Esophagus squamous epithelium (tissue), 5 donors: ENCODE measurements at places on chromosomes 4 and X.
A peak's percentile ranks its signal among the peaks of the same experiment; 100 is the strongest.

DNA sequence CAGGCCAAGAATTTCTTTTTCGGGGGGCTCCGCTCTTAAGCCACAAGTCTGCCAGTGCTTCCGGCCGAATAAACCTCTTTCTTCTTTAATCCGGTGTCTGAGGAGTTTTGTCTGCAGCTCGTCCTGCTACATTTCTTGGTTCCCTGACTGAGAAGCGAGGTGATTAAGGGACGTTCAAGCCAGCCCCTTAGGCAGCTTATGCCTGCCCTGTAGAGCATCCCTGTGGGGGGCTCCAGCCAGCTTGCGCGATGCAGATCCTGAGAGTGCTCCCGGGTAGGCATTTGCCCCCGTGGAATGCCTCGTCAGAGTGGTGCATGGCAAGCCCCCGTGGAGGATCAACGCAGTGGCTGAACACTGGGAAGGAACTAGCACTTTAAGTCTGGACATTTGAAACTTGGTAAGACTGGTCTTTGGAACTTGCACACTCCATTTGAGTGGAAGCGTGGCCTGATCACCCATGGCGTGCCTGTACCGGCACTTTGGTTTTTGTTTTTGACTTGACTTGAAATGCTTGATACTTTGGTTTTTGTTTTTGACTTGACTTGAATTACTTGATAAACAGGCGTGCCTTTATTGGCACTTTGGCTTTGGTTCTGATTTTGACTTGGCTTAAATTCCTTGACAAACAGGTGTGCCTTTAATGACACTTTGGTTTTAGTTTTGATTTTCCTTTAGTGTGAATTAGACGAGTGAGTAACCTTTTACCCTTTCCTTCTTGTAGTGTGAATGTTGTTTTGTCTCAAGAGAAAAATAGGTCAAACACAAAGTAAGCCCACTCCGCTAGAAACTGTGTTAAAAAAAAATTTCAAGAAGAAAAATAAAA, 6.1 kb downstream of the ACOX3 start:
- DNase-seq: no peak

DNA sequence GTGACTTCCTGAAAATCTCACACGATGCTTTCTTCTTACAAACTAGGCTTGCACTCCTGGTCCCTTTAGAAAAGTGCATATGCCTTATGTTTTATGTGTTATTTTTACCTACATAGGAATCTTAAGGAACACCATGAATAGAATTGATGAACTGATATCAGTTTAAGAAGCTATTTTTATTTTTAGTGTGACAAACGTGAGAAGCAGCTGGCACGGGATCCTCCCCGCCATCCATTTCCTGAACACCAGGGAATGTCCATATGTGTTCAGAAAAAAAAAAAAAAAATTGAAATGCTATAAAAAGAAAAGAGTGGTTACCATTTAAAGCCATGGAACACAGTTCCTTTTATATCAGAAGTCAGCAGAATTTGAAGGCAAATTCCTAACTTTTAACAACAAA, 1096.1 kb upstream of the PRKX start:
- DNase-seq: no peak

- DNase-seq: no peak
These were observed 71.3 kb upstream of the IQCM start for GRCh38 chr4:149886786-149887490.

- DNase-seq: no peak
These were observed 193.9 kb upstream of the GPC4 start for GRCh38 chrX:133609166-133609565.

GRCh38 chrX:53291596-53291995, 10.2 kb upstream of the IQSEC2 start:
- DNase-seq: no peak

DNA sequence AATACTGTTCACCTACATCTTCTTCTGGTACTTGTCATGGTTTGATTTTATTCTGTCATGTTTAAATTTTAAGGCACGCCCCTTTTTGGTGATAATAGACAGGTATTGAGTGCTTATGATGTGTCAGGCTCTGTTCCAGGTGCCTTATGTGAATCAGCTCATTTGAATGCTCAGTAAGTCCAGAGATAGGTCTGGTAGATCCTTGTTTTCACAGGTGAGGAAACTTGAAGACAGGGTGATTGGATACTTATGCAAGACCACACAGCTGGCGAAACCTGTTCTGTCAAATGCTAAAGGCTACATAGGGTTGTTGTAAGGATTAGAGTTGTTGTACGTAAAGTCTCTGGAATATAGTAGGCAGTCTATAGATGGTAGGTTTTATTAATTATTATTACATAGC, 9.6 kb upstream of the SLC25A14 start:
- no peak for DNase-seq

GRCh38 chr4:87527431-87528220, 1.6 kb downstream of the SPARCL1 start:
- no peak for DNase-seq

GRCh38 chr4:105022811-105023667, 123.6 kb upstream of the TET2 start:
- no peak for DNase-seq

DNA sequence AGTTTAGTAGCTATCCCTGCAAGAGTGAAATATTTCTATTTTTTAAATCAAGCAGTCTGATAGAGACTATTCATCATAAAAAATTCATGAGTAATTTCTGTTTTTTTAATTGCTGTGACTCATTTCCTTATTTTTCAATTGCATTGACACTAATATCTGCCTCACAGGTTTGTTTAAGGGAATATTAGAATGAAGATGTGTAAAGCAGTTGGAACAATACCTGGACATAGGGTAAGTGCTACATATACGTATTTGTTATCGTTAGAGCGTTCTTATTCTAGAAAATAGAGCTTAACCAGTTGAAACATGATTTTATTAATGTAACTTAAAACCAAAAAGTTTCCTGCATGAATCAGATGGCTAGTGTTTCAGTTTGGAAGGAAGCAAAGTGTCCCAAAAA, 2211.3 kb downstream of the PCDH7 start:
- DNase-seq: no peak

GRCh38 chrX:134721766-134722532, 63.7 kb upstream of the PLAC1 start:
- no peak for DNase-seq

GRCh38 chr4:184743650-184744049, 9.8 kb upstream of the CENPU start:
- DNase-seq: no peak

- no peak for DNase-seq
These were observed 43.9 kb downstream of the FAM53A start for GRCh38 chr4:1640190-1640589.

DNA sequence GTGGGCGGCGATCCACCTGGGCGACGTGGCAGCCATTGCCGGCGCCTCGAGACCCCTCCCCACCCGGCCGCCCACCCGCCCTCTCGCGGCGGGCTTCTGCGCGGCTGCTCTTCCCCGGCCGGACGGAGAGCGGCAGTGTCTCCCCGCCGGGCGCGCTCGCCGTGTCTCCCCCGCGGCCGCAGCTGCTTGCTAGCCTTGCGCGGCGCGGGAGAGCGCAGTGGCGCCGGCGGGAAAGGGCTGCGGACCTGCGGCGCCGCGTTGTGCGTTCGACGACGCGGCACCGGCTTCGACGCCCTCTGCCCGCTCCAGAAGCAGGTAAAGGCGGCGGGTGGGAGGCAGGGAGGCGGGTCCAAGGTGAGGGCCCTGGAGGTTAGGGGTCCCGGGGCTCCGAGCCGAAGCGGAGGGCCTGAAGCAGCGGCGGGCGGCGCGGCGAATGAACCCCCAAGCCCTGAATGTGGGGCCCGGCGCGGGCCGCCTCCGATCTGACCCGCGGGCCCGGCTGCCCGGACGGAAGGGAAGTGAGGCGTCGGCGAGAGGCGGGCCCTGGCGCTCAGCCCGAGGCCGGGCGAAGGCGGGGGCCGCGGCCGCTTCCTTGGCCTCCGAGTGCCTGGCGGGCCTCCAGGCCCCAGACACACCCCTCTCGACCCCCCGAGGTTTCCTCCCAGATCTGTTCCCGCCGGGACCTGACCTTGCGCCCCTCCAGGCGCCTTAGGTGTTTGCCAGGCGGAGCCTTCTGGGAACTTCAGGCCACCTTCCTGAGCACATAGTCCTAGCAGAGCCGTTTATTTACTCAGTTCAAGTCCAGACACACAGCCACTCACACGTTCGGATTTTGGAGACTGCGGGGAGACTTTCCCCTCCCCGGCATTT, at the start of gene N4BP2:
TSS of gene N4BP2 (plus strand) at position 135 of the 870 bp plus-strand sequence. CDS start 40,491 bp downstream, outside the sequence.
- peak; percentile 34 for DNase-seq

- no peak for DNase-seq
These were observed 8.3 kb downstream of the PPP2R3B start for GRCh38 chrX:378443-378842.

DNA sequence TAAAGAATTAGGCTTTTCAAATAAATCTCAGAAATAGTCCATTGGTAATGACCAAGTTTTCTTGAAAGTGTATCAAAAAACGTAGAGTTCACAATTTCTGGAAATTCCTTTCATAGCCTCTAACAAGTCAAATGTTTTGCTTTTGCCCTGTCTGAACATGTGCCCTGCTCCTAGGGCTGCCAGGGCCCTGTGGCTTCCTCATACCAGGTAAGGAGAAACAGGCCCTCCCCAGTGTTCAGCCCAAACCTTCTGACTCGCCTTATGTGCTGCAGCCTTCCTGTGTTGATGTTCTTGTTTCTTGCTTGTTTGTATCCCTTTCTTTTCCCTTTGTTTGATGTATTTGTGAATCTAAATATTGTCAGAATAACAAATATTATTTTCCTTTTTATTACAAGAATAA, 146.1 kb upstream of the PACRGL start:
- DNase-seq: no peak

- DNase-seq: no peak
These were observed 282.0 kb downstream of the GALNTL6 start for GRCh38 chr4:172095161-172095560.
